ENCODE measurements at places on chromosomes 4 and X. TPM values are rescaled to one million over a fixed set of nuclear protein-coding genes. Genes with fewer than 3 reads are reported as not detected.

DNA sequence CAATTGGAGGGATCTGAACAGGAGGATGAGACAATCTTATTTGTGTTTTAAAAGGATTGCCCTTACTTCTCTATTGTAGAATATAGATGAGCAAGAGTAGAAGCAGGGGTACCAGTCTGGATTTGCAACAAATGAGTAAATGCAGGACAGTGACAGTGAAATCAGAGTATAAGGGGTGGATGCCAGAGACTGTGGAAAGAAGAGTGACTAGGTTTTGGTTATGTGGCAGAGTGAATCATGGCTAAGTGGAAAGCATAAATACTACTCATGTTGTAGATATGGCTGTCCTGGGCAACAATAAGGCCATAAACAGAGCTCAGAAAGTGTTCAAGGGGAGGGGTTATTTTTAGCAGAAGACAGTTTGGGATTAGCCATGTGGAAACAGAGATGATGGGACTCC is 6.0 kb upstream of the VSIG4 start:
- DNase-seq, result no peak

GRCh38 chr4:99033956-99034355 is 38.4 kb downstream of the METAP1 start:
- no peak for DNase-seq

Gene CCDC110
- 0.14 TPM for total RNA-seq

DNA sequence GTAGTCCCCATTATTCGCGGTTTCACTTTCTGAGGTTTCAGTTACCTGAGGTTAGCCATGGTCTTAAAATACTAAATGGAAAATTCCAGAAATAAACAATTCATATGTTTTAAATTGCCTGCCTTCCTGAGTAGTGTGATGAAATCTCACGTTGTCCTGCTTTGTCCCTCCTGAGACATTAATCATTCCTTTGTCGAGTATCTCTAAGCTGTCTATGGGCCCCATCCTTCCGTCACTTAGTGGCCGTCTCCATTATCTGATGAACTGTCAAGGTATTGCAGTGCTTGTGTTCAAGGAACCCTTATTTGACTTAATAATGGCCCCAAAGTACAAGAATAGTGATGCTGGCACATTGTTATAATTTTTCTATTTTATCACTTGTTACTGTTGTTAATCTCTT is 94.8 kb downstream of the ADGRL3 start:
- DNase-seq, result no peak

DNA sequence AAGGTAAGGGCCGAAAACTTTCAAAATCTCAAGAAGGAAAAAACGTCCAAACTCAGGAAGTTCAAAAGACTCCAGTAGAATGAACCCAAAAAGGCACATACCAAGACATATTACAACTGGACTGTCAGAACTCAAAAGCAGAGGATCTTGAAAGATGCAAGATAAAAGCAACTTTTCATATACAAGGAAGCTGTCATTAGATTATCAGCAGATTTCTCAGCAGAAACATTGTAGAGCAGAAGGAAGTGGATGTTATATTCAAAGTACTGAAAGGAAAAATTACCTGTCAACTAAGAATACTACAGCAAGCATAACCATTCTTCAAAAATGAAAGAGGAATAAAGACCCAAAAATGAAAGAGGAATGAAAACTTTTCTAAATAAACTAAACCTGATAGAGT is 224.9 kb downstream of the FAT4 start:
- DNase-seq, result no peak

DNA sequence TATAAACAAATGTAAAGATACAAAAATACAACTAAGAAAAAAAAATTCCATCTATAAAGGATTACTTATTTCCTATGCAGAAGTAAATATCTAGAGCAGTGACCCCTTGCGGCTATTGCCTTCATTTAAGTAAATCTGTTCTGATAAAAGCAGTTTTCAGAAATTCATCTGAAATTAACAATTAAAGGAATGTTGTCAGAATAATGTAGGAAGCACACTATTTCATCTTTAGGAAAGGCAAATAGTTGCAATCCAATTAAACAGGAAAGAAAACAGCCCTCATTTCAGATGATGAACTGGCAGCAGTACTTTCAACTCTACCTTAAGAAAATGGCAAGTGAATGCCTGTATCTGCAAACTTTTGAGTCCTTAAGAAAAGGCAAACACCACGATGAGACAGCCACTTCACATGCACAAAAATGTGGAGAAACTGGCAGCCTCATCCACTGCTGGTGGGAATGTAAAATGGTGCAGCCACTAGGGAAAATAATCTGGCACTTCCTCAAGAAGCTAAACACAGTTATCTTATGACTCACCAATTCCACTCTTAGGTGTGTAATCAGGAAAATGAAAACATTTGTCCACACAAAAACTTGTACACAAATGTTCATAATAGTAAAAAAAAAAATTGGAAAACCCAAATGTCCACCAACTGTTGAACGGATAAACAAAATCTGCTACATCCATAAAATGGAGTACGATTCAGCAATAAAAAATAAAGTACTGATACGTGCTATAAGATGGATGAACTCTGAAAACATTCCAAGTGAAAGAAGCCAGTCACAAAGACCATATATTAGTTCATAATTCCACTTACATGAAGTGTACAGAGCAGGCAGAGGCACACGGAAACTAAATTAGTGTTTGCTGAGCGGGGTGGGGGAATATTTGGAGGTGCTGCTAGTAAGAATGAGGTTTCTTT is 2.0 kb upstream of the THAP9 start:
- DNase-seq, result no peak

- no peak for DNase-seq
These were observed 39.1 kb upstream of the MBTPS2 start for GRCh38 chrX:21800344-21800770.

Gene RPA4
- 0.50 TPM for total RNA-seq

Gene NOX1
- not detected for total RNA-seq

GRCh38 chr4:11739992-11740391 is 311.3 kb upstream of the HS3ST1 start:
- no peak for DNase-seq

GRCh38 chrX:106510713-106511403 is 100.9 kb upstream of the RADX start:
- no peak for DNase-seq

Gene KIT
- total RNA-seq, result 18.7 TPM

GRCh38 chr4:8644966-8645752 is 52.6 kb downstream of the CPZ start:
- no peak for DNase-seq

Gene HPGDS
- not detected for total RNA-seq

DNA sequence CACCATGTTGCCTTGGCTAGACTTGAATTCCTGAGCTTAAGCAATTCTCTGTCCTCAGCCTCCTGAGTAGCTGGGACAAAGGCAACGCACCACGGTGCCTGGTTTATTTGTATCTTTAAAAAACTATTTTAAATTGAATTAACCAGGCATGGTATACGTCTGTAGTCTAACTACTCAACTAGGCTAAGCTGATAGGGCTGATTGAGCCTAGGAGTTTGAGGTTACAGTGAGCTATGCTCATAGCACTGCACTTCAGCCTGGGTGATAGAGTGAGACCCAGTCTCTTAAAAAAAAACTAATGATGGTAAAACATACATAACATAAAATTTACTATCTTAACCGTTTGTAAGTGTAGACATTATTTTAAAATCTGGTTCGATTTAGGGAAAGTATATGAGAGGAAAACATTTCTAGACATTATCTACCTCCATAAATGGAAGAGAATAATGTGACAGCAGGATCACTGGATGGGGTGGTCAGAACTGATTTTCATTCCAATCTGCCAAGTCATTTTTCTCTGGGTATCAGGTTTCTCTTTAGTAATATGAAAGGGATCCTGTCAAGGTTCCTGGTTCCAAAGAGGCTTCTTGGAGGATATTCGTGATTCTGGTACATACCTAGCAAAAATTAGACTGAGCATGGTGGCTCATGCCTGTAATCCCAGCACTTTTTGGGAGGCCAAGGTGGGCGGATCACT is 8.7 kb upstream of the ITGB1BP2 start:
- no peak for DNase-seq

DNA sequence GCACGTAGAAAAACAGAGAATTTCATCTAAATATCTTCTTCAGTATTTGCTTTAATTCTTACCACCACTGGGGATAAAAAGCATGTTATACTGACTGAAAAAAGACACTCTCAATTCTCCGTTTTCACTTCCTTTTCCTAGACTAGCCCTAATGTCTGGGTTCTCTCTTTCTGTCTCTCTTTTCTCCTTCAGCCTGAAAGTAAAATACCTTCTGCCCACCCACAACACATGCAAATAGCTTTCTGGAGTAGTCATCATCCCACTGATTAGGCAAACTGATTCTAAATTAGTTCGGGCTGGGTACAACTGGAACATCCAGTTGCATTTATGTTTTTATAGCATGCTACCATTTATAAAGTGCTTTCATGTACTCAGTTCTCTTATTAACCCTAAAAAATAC is 142.4 kb upstream of the ANKRD50 start:
- no peak for DNase-seq

DNA sequence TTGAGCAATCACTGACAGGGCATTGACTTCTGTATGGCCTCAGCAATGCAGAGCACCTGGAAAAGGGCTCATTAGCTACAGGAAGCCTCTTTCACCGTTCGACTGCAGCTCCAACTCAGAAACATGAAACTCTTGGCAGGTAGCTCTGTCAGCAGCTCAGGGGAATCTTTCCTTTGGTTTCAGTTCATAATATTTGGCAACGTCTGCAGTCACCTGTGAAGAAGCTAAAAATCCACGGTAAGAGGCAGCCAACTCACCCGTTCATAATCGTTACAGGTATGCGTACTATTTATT is 354.9 kb downstream of the CAMK2D start:
- DNase-seq, result no peak

DNA sequence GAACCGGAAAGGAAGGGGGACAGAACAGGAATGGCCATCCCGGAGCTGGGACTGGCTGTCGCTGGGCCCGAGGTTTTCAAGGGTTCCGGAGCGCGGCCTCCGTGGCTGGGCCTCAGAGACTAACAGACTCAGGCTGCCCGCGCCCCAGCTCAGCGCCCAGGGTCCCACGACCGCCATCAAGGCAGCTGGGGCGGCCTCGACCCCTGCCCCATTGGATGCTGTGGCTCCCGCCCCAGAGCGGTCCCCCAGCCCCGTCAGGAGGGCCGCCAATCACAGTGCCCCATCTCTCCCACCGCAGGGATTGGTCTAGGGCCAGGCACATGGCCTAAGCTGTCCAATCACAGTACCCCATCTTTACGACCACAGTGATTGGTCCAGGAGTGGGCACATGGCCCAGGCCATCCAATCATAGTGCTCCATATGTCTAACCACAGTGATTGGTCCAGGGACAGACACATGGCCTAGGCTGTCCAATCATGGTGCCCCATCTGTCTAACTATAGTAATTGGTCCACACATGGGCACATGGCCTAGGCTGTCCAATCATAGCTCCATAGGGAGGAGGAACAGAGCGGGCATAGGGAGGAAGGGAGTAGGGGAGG is 105.3 kb upstream of the NKX1-1 start:
- no peak for DNase-seq

DNA sequence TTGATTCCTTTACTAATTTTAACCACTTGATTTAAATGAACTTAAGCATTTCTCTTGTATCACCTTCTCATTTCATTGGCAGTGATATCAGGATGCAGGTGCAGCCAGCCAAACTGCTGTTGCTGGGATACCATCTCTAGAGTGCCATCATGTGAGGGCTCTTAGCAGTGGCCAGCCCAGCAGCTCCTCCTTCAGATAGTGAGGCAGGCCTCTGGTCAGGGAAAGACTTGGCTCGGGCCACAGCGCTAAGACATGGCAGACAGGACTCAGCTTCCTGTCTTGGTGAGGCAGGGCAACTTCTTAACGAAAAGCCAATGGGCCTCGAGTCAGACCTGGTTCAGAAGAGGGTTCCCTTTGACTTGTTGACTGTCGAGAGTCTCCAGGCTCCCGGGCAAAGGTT is 50.0 kb downstream of the NOP14 start:
- no peak for DNase-seq

GRCh38 chrX:1443496-1444075 is 9.1 kb downstream of the ASMTL start:
- no peak for DNase-seq

- DNase-seq, result no peak
These were observed 17.8 kb upstream of the CHIC2 start for GRCh38 chr4:54082168-54082567.

DNA sequence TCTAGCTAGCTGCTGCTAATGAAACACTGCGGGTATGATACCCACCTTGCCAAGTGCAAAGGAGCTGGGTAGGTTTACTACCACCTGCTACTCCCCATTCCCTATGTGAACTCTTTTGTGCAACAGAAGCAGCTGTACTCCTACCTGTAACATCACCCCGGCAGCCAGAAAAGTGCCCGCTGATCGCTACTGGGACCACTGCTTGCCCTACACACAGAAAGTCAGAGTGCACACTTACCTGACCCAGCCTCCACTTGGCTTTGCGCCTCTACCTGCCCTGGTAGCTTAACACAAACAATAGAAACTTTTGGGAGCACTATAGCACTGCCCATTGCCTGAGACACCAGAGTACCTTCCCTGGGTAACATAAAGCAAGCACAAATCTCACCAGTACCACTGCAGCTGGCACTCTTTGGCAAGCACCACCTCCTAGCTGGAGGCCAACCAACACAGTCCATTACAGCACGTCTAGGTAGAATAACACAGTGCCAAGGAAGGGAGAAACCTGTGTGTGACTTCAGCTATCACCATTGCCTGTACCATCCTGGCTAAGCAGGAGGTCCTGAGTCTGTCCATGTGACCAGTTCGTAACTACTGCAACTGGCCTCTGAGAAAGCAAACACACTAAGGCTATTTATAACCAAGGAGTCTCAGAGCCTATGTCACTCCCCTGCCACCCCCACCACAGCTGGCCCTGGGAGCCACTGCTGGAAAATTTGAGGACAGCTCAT is 80.1 kb downstream of the CENPC start:
- DNase-seq, result no peak

GRCh38 chr4:22500831-22501714 is 14.8 kb downstream of the ADGRA3 start:
- DNase-seq, result no peak

Gene XIAP
- 34.1 TPM for total RNA-seq

GRCh38 chr4:175561696-175562095 is 250.4 kb downstream of the GPM6A start:
- DNase-seq, result no peak

DNA sequence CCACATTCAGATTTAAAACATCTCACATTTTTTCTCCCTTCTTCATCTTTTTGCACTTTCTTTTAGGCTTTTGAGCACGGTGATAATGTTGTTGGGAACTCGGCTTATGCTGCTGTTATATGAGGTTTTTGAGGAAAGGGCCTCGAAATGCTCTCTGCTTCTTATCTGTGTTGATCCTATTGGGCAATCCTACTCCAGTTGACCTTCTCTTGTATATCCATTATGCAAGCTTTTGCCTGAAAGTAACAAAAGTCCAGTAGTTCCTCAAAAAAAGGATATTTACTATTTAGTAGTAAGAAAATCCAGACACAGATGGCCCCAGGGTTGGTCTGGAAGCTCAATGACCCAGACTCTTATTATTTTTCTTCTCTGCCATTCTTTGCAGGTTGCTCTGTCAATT is 57.7 kb upstream of the SPANXB1 start:
- DNase-seq, result no peak

Gene TCEAL4
- total RNA-seq, result 46.5 TPM
